ENCODE measurements at places on chromosomes 16 and 17. TPM values are rescaled to one million over a fixed set of nuclear protein-coding genes. Genes with fewer than 3 reads are reported as not detected.

PRRT2 gene
- 0.38 TPM for total RNA-seq

HYDIN gene
- 0.12 TPM for total RNA-seq

ZNF174 gene
- total RNA-seq = 4.9 TPM

MRC2 gene
- total RNA-seq = 319 TPM

LRRC37A gene
- 0.70 TPM for total RNA-seq

KRT10 gene
- total RNA-seq = 4.7 TPM

SDR42E1 gene
- total RNA-seq = 0.08 TPM

DNAI2 gene
- not detected for total RNA-seq

MYH8 gene
- total RNA-seq = not detected

CAMKK1 gene
- 2.3 TPM for total RNA-seq

ZNF205 gene
- total RNA-seq = 14.8 TPM

TP53TG3F gene
- total RNA-seq = not detected

GTF3C1 gene
- 126 TPM for total RNA-seq

CCL23 gene
- not detected for total RNA-seq

MPV17L gene
- 0.15 TPM for total RNA-seq

KRT24 gene
- total RNA-seq = not detected

CBX2 gene
- 0.23 TPM for total RNA-seq

NPTX1 gene
- total RNA-seq = 10.1 TPM

MAP3K14 gene
- 1.4 TPM for total RNA-seq

CMTM1 gene
- total RNA-seq = 1.9 TPM

DNAAF8 gene
- 0.47 TPM for total RNA-seq

PSMB10 gene
- 64.9 TPM for total RNA-seq

PRR14 gene
- 3.1 TPM for total RNA-seq

KRTAP2-2 gene
- not detected for total RNA-seq

CTF1 gene
- 0.23 TPM for total RNA-seq

LGALS9B gene
- total RNA-seq = not detected

LAT gene
- total RNA-seq = 0.23 TPM

SLC7A6OS gene
- total RNA-seq = 12.4 TPM

SLFN14 gene
- not detected for total RNA-seq

UNC13D gene
- 0.82 TPM for total RNA-seq
